ENCODE measurements at places on chromosomes 6 and 20.

DNA sequence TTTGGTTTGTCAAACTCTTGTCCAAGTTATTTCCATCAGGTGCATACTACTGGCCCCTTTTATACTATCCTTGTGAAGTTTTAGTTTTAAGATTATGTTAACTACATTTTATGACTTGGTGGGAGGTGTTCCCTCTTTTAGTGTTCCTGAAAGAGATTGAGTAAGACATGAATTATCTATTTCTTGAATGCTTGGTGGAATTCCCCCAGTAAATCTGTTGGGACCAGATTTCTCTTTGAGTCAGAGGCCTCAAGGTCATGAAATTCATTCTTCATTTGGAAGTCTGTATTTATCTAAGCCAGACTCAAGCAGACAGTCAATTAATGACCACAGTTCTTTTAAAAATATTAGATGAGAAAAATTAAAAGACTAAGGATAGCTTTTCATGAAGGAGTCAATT lies 81.3 kb downstream of the MOXD1 start:
- no peak for DNase-seq

- DNase-seq: peak; percentile 17
Measured at GRCh38 chr6:136791296-136792094, 782 bp downstream of the MAP3K5 start.

- no peak for DNase-seq
Measured at GRCh38 chr6:42988486-42989020, 4.2 kb downstream of the PPP2R5D start.

- DNase-seq: no peak
Measured at GRCh38 chr6:117783279-117783678, 108.0 kb downstream of the NUS1 start.

- no peak for DNase-seq
Measured at GRCh38 chr6:160375561-160375949, 27.4 kb downstream of the SLC22A3 start.

DNA sequence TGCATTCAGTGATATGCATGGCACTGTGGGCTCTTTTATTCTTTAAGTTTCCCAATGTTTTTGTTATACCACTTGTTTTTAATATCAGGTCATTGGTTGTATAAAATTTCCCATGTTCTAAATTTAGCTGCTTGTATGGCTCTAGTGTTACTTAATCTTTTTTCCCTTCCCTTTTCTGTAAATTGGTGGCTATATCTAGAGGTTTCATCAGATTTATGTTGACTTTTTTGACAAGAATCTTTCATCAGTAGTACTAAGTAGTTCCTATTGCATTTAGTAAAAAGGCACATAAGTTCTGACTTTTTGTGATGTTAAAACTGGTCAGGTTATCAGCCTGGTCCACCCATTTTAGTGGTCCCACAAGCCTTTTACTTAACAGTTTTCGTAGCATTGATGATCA lies 51.1 kb downstream of the MMS22L start:
- no peak for DNase-seq

DNA sequence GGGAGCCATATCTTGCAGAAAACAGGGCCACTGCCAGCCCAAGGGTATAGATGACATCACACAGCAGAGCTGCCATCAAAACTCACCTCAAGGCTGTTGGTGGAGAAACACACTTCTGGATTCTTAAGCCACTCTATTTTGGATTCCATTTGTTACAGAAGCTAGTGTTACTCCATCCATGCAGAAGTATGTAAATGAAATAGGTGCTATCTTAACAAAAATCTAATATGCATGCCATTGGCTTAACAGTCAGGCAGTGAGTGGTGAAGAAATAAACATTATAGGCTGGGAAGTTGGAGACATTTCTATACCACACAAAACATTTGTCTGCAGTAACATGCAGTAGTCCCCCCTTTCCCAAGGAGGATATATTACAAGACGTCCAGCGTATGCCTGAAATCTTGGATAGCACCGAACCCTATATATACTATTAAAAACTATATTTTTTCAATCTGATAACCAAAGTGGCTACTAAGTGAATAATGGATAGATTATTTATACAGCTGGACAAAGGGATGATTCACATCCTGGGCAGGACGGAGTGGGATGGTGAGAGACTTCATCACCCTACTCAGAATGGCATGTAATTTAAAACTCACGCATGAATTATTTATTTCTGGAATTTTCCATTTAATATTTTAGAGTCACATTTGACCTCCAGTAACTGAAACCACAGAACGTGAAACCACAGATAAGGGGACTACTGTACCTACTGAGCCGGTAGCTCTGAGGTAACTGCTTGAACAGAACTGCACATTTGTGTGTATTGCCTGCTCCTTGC lies 160.0 kb upstream of the PLN start:
- no peak for DNase-seq

DNA sequence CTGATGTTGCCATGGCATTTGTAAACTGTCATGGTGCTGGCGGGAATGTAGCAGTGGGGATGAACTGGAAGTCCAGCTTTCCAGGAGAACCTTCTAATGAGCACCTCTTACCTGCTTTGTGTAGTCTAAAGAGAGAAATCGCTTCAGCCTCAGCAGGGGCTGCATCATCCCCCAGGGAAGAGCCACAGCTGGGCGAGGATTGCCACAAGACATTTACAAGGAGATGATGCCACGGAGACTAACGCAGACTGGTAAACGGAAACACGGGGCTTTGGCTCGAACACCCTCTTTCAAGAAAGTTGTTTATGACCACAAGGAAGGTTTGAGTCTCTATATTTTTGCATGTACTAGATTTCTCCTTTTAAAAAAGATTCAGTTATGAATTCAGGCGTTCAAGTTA lies 72.9 kb downstream of the CDH26 start:
- no peak for DNase-seq

- no peak for DNase-seq
Measured at GRCh38 chr6:116388924-116389323, 18.2 kb downstream of the DSE start.

DNA sequence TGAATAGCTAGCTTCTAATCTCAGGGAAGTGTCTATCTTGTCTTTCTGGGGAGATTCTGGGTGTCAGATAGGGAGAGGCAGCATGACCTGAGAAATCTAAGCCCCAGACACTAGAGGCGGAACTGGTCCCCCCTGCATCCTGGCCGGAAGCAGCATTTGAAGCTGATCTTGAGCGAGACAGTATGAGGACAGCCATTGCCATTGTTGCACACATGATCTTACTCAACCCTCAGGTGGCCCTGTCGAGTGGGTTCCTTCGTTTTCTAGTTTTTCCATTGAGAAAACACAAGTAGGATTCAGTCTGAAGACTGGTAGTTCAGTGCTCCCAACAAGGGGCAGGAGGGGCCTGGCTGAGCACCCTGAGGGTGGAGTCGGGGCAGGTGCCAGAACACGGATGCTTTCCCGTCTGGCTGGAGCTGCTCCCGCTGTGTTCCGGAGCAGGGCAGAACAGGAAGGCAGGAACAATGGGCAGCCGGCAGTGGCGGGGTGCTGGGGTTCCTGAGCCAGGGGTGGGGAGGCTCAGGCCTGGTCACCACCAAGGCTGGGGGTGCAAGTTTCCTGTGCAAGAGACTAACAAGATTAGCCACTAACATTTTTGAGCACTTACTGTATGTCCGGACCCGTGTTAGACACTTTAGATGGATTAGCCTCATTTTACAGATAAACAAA lies 7.9 kb upstream of the SDCBP2 start:
- no peak for DNase-seq

GRCh38 chr6:44211284-44211683 lies 5.4 kb upstream of the MYMX start:
- DNase-seq: no peak

GRCh38 chr20:38249536-38250310 lies 10.8 kb downstream of the KIAA1755 start:
- DNase-seq: no peak

GRCh38 chr6:89566930-89567629 lies 71.5 kb downstream of the LYRM2 start:
- DNase-seq: no peak

DNA sequence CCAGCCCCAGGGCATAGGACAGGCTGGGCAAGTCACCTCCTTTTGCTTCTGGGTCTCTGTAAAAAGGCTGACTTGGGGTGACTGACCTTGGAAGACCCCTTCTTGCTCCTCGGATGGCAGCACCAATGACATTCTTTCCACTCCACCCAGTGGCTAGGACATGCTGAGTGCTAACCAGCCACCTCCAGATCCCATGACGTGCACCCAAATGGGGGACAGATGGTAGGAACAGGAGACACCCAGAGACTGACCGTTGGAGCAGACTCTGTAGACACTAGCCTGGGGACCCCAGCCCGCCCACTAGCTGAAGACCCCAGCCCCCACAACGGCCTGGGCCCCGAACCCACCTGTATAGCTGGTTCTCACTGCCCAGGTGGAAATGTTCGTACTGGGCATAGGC lies 38.3 kb downstream of the ANGPT4 start:
- no peak for DNase-seq

DNA sequence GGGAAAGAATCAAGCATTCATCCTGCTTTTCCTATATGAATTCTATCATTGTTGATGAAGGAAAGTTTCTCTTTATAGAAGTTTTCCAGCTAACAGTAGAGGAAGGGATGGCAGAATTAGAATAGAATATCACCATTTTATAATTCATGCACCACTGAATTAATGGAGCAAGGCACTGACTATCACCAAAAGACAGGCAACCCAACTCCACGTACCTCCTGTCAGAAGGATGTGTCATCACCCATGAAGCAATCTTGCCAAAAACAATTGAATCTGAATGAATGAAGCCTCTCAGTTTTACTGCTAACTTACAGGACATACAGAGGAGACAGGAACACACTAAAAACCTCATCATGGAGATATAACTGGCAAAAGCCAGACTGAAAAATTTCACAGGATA lies 122.4 kb downstream of the NFATC2 start:
- DNase-seq: no peak

- no peak for DNase-seq
Measured at GRCh38 chr6:33880766-33881165, 77.0 kb upstream of the MLN start.

DNA sequence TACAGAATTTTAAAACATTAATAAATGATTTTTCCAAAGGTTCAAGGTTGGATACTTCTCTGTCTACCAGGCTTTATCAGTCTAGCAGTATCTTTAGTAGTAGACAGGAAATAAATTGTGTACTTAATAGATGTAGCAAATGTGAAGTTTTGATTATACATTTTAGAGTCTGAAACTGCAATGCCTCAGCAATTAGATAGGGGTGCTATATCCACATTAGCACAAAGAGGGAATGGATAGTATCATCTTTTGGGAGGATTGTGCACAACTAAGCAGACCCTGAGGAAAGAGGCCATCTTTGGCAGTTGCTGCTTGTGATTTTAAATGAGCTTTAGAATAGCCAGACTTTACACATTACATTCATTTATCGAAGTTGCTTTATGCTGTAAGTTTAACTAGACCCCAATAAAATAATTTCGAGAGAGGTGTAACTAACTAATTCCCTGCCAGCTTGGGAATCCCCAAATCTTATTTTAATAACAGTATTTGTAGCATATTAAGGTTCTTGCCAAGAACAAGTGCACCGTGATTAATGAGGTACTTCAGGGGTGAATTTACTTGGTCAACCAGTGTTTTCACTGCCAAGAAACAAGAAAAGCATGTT lies 2.8 kb downstream of the KCNQ5 start:
- no peak for DNase-seq

DNA sequence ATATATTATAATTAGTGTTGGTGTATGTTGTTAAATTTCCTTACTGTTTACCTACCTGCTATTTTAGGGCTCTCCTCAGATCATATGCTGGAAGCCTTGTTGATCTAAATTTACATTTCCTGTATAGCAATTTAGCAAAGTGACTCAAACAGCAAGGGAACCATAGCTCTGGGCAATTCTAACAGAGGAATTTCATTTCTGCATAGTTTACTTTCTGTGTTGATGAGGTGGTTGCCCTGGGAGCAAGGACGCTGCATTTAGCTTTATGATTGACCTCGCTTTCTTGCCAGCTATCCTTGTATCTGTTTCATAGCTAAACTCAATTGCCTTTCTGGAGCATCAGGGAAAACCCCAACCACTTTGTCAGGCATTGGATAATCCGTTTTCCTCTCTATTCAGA lies 810.8 kb downstream of the GRIK2 start:
- no peak for DNase-seq

GRCh38 chr20:47546184-47547033 lies 44.7 kb downstream of the NCOA3 start:
- DNase-seq: no peak

DNA sequence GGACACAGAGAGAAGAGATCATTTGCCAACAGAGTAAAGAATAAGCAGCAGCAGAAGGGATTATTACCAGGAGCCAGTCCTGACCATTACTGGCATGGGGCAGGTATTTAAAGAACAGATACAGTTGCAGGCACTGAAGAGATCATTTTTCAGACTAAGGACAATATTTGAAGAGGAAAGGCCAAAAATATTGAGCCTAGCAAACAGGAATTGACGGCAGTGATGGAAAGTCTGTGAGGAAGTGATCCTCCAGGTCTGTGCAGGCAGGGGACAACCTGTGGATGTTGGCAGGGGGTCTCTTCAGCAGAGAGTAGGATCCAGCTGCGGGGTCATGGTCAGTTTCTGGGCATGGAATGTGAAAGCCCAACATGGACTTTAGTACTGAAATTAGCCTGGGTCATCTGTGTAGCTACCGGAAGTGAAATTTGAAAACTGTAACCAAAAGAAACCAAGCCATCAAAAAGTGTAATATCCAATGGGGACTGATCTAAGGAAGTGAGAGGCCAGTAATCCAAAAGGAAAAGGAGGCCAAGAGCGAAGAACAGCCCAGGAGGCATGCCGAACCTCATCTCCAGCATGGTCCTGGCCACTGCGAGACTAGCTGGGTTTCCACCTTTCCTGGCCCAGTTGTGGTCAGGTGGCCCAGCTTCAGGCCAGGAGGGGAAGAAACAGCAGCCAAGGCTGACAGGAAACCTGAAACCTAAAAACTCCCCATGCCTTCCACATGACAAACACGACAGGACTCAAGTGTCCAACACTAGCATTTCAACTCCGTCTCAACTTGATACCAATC lies 115.1 kb upstream of the TNFAIP3 start:
- DNase-seq: no peak

- DNase-seq: no peak
Measured at GRCh38 chr6:159110013-159110412, 59.2 kb upstream of the FNDC1 start.

- DNase-seq: no peak
Measured at GRCh38 chr20:20497242-20497978, 129.5 kb downstream of the INSM1 start.

GRCh38 chr6:1838604-1839213 lies 229.0 kb downstream of the FOXC1 start:
- no peak for DNase-seq

- no peak for DNase-seq
Measured at GRCh38 chr20:60242836-60243505, 284.7 kb downstream of the CDH26 start.

- no peak for DNase-seq
Measured at GRCh38 chr6:90253631-90254030, 43.0 kb downstream of the BACH2 start.

DNA sequence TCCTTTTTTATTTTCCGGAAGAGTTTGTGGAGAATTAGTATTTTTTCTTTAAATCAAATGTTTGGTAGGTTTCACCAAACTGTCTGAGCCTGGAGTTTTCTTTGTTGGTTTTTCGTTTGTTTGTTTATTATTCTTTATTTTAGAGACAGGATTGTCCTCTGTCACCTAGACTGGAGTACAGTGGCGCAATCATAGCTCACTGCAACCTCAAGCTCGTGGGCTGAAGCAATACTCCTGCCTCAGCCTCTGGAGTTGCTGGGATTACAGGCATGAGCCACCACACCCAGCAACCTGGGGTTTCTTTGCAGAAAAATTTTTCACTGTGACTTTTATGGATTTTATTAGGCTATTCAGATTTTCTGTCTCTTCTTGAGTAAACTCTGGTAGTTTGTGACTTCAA lies 120.2 kb upstream of the LOC128125822 start:
- no peak for DNase-seq
